Kidney epithelial cell (primary cell): ENCODE measurements at places on chromosomes 7 and 10. TPM values are rescaled to one million over a fixed set of nuclear protein-coding genes. Genes with fewer than 3 reads are reported as not detected.

Gene NUTM2E
- total RNA-seq, result 1.3 TPM in 1 of 2 replicates, not detected in the other

Gene PLCE1
- total RNA-seq, result 0.55 and 0.84 TPM in 2 replicates

Gene TFR2
- 0.34 and 0.71 TPM in 2 replicates for total RNA-seq

Gene CALHM3
- total RNA-seq, result not detected in 2 replicates

Gene ZNF727
- total RNA-seq, result 0.14 TPM in 1 of 2 replicates, not detected in the other

Gene TWIST1
- 1.6 and 6.3 TPM in 2 replicates for total RNA-seq

- no peak for DNase-seq
Measured at GRCh38 chr10:12636571-12636970, 287.2 kb downstream of the CAMK1D start.

- no peak for DNase-seq
Measured at GRCh38 chr7:96665689-96666088, 44.0 kb downstream of the SEM1 start.
